ENCODE measurements at places on chromosomes 2 and 18.
A peak's percentile ranks its signal among the peaks of the same experiment; 100 is the strongest.

- DNase-seq, result no peak
Measured at GRCh38 chr18:42413870-42414269, 458.8 kb downstream of the PIK3C3 start.

DNA sequence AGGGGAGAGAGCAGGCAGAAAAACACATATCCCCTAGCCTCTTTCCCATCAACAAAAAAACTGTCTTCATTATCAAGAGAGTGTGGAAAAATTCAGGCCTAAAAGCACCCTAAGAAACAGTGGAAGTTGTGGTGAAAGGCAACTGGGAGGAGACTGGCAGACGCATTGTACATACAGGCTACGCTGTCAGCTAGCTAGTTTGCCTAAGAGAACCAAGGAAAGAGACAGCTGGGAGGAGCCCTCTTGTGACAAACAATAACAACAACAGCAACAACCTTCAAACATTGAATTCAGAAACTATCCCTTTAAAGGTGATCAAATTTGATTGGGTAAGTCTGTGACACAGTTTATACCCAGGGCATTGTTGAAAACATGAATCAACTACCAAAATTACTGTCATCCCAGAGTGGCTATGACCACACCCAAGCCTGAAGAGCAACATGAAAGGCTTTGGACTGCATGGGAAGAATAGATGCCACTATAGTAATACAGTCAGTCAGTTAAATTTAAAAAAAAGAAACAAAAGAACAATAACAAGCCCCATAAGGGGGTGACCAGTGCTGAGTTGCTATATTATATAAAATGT is 88.9 kb upstream of the CRIM1 start:
- no peak for DNase-seq

DNA sequence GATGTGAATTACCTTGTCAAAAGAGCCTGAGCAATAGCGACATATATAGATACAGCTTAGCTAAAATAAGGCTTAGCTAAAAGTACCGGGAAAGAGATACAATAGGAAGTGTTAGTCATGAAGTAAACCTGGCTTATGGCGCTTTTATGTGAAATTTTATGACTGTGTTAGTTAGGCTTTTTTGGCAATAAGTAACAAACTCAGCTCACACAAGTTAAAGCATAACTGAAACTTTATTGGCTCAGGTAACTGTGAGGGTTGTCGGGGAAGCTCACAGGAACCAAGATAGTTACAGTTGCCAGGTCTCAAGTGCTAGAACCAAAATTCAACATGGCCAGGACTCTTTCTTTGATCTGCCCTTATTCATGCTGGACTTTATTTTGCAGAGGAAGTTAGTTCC is 925.0 kb upstream of the GYPC start:
- no peak for DNase-seq

DNA sequence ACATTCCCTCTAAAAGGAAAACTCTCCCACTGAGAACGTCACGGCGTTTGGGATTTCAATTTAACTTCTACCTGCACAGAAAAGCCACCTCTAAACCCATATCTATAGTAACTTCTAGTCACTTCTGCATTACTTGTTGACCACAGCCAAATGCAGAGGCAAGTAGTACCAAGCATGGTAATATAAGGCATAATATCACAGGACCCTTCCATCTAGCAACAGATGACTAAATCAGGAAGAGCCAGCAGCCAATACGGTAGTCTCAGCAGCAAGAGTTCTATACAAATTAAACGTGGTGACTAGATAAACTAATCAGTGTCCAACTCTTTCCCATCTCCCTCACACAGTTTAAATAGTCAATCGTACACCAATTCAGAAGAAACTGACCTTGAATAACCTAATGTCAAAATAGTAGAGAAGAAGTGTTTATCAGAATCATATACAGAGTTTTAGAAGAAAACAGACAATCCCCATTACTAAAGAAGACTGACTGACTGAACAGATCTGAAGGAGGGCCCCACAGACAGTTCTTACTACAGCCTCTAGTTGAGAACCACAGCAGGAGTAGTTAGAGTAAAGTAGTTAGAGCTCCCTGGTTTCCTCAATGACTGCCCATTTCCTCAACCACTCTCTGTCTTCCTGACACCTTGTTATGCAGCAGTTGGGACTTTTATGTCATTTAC is 30.0 kb downstream of the MEMO1 start:
- DNase-seq, result no peak

- DNase-seq, result no peak
Measured at GRCh38 chr2:15548974-15549373, 12.2 kb downstream of the NBAS start.

GRCh38 chr2:11562476-11562875 is 28.6 kb downstream of the GREB1 start:
- peak; percentile 37 for DNase-seq

DNA sequence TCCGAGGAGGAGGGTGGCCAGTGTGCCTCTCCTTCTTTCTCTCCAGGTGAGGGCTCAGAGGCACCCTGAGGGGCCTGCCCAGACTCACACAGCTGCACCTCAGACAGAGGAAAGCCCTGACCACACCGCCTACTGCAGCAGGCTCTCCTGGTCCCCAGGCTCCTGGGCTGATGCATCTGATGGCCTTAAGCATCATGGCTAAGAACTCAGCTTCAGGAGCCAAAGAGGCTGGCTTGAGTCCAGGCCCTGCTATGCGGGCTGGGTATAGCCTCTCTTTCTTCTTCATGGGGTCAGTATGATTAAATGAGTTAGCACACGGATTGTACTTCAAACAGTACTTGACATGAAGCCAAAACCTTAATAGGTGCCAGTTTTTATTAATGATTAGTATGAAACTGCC is 89.6 kb downstream of the TGFA start:
- DNase-seq, result no peak

DNA sequence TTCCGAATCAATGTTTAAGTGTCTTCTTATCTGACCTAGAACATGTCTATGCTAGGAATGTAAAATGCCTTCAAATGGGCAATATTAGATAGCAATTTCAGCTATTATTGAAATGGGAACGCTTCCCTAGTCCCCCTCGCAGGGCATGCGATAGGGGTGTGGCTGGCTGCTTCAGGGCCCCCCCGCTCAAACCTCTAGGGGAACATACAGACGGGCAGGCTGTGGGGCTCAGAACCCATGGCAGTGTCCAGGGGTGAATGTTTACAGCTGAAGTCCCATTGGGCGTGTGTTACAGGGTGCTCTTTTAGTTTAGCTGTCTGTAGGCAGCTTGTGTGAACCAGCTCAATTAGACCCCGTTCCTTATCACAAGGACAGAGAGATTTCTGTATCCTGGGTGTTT is 315.9 kb downstream of the DSEL start:
- no peak for DNase-seq

GRCh38 chr2:429575-430254 is 141.8 kb upstream of the ALKAL2 start:
- DNase-seq, result no peak

- no peak for DNase-seq
Measured at GRCh38 chr18:57839942-57840381, 36.8 kb upstream of the ATP8B1 start.

GRCh38 chr18:10010611-10011015 is 96.8 kb downstream of the VAPA start:
- DNase-seq, result no peak

DNA sequence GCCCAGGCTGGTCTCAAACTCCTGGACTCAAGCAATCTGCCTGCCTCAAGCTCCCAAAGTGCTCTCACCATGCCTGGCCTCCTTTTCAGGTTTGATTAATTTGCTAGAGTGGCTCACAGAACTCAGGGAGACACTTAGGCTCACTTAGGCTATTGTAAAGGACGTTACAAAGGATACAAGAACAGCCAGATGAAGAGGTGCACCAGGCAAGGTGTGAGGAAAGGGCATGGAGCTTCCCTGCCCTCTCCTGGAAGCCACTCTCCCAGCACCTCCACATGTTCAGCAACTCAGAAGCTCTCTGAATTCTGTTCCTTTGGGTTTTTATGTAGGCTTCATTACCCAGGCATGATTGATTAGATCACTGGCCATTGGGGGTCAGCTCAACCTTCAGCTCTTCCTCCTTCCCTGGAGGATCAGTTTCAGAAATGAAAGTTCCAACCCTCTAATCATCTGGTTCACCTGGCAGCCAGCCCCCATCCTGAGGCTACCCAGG is 78.7 kb upstream of the RGPD5 start:
- DNase-seq, result no peak

- DNase-seq, result no peak
Measured at GRCh38 chr2:223117533-223117932, 65.5 kb downstream of the KCNE4 start.

- peak; percentile 82 for DNase-seq
Measured at GRCh38 chr18:54223568-54224241, 764 bp downstream of the MBD2 start.

DNA sequence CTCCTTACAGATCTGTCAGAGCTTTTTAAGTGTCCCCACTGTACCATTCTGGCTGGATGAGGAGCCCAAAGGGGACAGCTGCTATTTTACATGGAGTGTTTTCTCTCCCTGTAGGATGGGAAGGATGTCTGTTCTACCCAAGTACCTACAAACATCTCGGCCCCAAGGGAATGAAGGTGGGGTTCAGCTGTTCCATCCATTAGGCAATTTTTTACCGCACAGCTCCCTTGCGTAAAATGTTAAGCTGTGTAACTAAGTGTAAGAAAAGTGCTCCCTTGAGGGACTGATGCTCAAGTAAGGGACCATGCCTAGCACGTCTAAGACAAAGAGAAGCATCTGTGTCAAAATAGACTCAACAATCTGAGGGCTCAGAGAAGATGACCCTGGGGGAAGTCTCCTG is 180.3 kb downstream of the MYO5B start:
- DNase-seq, result no peak

GRCh38 chr2:241399941-241400922 is 44.1 kb downstream of the FARP2 start:
- no peak for DNase-seq

- peak; percentile 31 for DNase-seq
Measured at GRCh38 chr2:239159476-239159911, 241.3 kb downstream of the HDAC4 start.

DNA sequence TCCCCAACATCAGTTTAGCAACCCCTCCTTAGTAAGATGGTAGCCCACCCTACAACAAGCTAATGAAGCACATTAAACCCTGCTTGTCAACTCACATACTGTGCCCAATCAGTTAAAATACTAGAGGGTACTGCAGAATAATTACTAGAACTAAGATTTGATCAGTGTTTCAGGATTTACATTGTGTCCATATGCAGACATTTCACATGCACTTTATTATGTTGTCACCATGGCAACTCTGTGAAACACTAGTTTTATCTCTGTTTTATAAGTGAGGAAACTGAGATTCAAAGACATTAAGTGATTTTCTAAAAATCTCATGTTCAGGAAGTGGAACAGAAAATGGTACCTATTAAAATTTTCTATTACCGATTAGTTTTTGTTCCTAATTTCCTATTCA is 61.7 kb downstream of the CYBRD1 start:
- DNase-seq, result no peak

DNA sequence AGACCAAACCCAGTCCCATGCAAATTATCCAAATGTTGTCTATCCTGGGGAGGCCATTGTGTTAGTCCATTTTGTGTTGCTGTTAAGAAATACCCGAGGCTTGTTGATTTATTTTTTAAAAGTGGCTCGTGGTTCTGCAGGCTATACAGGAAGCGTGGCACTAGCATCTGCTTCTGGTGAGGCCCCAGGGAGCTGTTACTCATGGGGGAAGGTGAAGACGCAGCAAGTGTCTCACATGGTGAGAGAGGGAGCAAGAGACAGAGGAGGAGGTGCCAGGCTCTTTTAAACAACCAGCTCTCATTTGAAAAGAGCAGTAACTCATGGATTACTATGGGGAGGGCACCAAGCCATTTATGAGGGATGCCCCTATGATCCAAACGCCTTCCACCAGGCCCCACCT is 80.3 kb upstream of the ARL4C start:
- no peak for DNase-seq

DNA sequence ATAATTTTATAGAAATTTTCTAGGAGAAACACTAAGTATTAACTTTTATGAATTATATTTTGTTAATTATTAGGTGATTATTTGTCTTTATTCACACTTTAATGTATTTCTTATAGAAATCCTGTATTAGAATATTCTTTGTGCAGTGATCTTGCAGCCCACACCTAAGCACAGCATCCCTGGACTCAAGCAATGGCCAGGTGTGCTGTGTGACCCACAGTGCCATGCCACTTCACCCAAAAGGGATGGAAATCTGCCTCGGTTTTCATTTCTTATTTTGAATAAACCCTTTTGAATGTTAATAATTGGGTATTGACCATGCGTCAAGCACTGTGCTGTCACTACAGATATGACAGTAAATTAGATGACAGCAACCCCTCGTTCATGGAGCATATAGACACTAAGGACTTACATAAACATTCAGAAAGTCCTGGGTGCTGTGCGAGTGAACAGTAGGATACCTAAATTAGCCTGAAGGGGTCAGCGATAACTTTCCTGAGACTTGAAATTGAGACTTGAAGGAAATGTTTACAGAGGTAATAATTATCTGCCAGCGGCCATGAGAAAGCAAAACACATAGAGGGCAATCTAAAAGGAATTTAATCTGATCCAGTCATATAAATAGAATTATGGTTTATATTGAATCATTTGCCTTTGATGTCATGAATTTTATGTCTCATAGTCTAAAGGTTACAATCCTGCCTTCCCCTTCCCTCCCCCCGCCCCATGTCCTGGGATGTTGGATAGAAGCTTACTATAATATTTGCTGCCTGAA is 52.7 kb upstream of the CALCRL start:
- no peak for DNase-seq

GRCh38 chr2:179555691-179556283 is 291.2 kb upstream of the SESTD1 start:
- no peak for DNase-seq

DNA sequence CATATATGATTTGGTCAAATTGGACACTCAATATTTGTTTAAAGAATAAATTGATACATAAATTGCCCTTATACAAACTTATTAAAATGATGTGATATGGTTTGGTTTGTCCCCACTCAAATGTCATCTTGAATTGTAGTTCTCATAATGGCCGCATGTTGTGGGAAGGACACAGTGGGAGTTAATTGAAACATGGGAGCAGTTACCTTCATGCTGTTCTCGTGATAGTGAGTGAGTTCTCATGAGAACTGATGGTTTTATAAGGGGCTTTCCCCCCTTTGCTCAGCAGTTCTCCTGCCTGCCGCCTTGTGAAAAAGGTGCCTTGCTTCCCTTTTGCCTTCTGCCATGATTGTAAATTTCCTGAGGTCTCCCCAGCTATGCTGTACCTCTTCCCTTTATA is 34.0 kb upstream of the SLC8A1 start:
- no peak for DNase-seq

DNA sequence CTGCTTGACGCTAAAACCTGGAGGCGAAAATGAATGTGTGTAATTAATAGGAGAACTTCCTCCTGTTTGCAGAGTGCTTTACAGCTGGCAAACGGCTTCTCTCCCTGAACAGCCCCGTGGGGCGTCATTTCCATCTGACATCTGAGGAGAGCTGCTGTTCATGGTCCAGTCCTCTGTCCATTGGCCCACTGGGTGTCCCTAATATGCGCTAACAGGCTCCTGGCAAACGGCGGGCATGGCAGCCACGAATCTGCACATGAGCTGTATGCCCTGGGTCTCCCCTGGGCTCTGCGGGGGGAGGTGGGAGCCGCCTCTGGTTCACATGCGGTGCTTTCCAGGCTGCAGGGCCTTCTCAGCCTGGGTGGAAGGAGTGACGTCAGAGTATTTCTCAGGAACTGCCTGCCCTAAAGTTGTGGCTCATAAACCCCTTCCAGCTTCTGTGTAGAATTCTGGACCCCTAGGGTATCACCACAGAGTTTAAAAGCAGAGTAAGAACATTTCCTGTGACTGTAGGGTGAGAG is 73.2 kb downstream of the LRRFIP1 start:
- peak; percentile 92 for DNase-seq
